ENCODE measurements at places on chromosomes 1 and 21.

- DNase-seq = no peak
These were observed 21.3 kb upstream of the A3GALT2 start for GRCh38 chr1:33342041-33342723.

DNA sequence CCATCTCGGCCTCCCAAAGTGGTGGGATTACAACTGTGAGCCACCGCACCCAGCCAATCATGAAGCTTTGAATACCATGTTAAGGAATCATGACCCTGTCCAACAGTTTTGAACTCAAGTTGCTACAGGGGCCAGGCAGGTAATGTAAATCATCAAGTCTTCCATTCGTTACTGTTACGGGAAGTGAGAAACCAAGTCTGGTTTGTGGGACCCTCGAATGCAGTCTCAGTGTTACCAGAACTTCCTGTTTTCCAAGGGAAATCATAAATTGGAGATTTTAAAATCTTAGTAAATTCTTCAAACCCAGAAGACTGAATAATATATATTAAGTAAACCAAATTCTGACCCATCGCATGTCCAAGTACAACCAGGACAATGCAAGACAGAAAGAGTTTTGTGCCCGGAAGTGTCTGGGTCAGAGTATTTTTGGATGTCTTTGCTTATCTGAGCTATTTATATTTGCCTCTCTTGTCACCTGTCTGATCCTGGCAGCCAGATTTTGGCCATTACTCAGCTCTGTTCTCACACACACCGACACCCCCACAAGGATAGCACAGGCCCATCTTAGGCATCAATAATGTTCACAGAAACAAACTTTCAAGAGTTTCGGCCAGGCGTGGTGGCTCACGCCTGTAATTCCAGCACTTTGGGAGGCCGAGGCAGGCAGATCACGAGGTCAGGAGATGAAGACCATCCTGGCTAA lies 8.8 kb downstream of the ATP5IF1 start:
- DNase-seq = no peak

GRCh38 chr21:46284077-46284644 lies 1.2 kb downstream of the MCM3AP start:
- no peak for DNase-seq

DNA sequence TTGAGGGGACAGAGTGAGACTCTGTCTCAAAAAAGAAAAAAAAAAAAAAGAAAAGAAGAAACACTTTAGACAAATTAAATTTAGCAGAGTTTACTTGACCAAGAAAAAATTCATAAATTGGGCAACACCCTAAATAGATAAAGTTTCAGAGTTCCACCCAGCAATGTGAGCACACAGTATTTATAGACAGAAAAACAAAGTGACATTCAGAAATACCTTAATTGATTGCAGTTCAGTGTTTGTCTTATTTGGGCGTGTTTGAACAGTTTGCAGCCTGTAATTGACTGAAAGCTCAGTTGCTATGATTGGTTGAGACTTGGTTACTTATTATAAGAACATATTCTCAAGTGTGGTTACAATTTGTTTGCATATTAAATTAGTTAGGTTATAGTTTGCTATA lies 603.5 kb upstream of the NEGR1 start:
- DNase-seq = no peak

DNA sequence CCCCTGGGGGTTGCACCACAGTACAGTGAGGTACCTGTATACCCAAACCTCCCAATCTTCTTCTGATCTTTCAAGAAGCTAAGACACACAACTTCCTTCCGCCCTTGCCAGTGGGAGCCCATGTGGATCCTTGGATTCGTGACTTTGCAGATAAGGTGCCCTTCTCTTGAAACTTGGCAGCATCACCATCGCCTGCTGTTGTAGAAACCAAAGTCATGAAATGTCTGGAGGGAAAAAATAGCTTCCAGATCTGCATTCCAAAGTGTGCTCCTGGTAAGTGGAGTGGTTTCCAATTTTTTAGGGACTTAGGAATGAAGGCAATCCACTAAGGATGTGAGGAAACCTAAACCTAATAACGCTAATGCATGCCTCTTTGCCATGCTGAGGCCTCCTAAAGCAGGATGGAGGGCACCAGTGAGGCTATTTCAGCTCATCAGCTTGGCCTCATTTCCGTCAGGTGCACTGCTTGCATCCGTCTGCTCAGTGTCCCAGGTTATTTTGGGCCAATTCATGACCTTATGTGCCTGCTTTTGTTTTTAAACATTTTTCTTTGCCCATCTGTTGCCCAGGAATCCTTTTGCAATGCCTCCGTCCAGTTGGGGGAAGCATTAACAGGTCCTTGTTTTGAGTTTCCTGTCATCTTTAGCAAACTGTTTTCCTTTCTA lies 8.2 kb upstream of the EFHD2 start:
- DNase-seq = no peak

DNA sequence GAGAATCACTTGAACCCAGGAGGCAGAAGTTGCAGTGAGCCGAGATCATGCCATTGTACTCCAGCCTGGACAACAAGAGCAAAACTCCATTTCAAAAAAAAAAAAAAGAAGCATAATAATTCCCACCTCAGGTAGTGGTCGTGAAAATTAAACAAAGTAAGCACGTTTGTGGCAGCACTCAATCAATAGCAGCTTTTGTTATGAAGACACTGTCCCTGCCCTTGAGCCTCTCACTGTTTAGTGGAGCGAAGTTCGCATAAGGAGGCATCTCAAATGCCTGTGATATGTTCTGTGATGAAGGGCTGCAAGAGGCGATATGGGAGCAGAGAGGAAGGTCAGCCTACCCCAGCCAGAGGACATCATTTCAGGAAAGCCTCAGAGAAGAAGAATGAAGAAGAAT lies 43.8 kb upstream of the RASAL2 start:
- no peak for DNase-seq
